ENCODE measurements at places on chromosomes 6 and 20.

GRCh38 chr20:10318291-10319024 lies 99.8 kb downstream of the SNAP25 start:
- DNase-seq: no peak

DNA sequence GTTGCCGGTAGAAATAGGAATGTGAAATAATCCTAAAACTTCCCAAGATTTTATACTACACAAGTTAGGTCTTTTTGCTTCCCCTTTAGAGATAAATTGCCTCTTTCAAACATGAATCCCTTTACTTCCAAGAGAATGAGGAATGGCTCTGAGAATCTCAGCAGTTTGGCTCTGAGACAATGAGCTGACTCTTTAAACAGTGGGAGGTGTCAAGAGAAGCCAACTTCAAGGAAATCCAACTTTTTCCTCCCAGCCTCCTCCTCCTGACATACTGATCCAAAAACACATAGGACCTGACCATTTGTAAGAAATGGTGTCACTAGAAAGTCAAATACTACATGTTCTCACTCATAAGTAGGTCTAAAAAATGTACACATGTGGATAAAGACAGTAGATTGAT lies 154.2 kb downstream of the ALDH8A1 start:
- DNase-seq: peak; percentile 71

DNA sequence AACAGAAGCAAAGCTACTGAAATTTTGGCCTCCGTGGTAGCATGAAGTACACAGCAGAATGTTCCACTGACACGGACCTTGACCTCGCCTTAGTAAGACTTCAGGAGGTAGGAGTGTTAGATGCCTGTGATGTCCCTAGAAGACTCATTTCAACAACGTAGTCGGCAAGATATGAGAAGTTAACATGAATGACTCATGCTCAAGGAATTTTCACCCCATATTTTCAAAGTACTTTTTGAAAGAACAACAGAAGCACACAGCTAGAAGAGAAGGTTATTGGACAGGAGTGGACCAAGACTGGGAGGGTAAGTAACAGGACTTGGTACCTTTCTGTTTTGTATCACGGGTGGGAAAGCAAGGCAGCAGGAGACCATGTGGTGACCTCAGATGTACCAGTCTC lies 78.0 kb downstream of the DZANK1 start:
- no peak for DNase-seq

- DNase-seq: no peak
These were observed 10.0 kb upstream of the DTNBP1 start for GRCh38 chr6:15672818-15673217.

DNA sequence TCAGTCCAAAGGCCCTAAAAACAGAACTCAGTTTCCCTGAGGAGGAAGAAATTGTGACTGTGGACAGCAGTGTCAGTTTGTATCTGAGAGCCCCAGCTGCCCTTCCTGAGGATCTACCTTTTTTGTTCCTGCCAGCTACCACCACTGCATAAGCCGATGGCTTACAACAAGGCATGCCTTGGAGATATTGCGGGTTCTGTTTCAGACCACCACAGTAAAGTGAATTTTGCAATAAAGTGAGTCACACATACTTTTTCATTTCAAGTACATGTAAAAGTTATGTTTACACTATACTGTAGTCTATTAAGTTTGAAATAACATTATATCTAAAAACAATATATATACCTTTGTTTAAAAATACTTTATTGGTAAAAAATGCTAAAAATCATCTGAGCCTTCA lies 9.6 kb upstream of the CST3 start:
- no peak for DNase-seq

DNA sequence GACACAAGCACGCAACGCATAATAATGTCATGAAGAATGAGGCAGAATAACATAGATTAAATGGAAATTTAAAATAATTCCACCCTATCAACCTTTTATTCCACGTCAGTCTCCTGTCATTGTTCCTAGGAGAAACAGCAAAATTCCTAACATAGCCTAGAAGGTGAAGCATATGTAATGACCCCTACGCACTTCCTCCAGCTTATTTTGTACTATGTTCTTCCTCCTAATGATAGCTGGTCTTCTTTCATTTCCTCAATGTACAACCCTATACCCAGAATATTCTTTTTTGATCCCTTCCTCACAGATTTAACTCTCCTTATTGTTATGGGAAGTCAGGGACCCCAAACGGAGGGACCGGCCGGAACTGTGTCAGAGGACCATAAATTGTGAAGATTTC lies 122.0 kb upstream of the CARMIL1 start:
- no peak for DNase-seq

DNA sequence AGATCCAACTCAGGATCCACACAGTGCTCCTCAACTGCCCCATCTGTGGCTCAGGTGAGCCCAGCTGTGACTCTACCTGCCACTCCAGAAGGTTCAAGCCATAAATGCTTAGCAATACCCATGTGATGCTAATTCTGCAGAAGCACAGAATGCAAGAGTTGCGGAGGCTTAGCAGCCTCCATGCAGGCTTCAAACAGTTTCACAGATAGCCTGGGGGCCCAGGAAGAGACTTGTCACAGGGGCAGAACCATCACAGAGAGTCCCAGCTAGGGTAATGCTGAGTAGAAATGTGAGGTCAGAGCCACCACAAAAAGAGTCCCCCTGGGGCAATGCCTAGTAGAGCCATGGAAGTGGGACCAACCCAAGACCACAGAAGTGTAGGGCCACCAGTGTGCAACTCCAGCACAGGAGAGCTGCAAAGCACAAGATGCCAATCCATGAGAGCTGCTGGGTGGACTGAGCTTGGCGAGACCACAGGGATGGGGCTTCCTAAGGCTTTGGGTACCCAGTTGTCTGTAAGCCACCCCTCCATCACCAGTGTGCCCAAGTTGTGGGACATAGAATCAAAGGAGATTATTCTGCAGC lies 283.9 kb downstream of the UBE3D start:
- DNase-seq: no peak

DNA sequence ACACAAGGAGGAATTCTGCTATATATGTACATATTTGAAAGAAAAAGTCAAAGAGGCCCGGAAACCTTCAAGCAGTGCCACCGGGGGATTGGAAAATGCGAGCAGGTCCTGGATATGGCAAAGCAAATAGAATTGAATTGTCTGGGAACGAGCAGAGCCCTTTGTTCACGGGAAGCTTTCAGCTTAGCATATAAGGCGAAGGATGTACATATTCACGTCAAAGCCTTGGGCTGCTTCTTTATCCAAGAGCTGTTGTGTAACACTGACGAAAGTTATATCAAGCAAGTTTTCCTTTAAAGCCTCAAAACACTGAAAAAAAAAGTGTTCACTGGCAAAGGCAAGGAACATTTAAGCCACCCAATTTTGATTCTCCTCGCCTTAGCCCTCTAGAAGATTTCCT lies 171.0 kb downstream of the GPX5 start:
- no peak for DNase-seq

DNA sequence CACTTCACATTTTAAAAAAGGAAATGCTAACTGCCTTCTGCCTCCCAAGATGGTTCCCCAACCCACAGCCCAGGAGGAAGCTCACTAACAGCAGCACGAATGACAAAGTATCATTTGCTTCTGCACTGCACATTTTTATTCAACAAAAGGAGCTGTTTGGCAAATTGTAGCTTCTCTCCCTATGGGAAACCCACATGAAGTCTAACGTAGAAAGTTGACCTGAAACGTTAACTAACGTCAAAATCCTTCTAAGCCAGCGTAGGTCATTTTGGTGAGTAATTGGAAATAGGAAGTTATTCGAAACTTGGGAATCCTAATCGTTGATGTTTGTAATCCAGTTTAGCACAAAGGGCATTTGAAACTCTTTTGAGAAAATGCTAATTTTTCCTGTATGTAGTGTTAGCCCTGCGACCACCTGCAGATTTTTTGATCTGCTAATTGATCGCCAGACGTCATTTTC lies 2.9 kb downstream of the SALL4 start:
- no peak for DNase-seq

DNA sequence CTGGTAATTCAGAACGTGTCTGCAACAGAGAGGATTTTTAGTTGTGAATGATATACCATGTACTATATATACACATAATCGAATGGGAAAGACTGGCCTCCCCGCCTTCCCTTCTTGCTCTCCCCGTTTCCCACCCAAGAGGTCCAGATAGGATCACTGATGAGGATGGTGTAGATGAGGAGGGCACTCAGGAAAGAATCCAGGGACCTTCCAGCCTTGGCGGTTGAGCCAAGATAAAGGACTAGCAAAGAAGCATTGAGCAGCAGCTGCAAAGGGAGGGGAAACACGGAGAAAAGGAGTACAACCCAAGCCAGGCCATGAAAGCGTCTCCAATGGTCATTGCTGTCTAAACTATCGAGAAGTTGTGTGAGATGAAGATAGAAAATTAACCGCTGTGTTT lies 84.0 kb upstream of the EXOC2 start:
- DNase-seq: no peak

DNA sequence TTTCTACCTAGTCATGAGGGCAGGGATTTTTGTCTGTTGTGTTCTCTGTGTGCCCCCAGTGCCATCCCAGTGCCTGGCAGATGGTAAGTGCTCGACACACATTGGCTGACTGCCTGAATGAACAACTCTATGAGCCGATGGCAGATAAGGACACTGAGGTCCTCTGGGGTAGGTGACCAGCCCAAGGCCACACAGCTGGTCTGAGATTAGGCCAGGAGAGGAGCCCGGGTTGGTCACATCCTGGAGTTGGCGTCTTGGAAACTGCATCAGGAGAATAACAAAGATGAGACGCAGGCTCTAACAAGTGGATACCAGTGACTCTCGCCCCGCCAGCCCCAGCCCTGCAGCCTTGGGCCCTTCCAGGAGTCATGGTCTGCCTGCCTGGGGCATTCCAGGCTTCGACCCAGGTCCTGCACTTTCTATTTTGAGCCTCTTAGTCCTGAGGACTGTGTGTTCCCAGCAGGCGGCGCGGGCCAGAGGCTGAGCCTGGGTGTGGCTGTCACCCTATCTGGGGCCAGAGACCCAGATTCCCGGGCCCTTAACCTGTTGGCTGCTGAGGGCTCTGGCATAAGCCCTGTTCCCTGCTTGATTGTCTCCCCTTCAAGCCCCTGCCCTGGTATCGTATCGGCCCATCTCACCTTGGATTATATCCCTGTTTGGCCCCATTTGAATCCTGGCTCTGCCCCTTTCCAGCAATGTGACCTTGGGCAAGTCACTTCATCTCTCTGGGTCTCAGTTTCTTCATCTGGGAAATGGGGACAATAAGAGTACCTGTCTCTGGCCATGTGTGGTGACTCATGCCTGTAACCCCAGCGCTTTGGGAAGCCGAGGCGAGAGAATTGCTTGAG lies 88.3 kb downstream of the CEBPB start:
- DNase-seq: no peak

DNA sequence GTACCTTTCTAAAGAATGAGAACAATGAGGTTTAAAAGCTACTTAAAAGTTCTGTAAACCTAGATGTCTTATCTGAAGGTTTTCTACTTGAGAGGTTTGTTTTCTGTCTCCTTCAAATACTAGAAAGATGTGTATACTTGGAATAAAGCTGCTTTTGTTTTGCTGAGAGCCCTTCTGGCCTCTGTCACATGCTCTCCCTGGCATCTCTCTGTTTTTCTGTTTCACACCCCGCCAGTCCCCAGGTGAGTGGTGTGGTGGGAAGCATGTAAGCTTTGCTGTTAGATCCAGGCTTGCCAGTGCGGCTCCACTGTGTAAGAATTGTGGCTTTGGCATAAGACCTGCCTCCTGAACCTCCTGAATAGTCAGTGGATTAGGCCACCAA lies 56.8 kb downstream of the SNX9 start:
- no peak for DNase-seq

DNA sequence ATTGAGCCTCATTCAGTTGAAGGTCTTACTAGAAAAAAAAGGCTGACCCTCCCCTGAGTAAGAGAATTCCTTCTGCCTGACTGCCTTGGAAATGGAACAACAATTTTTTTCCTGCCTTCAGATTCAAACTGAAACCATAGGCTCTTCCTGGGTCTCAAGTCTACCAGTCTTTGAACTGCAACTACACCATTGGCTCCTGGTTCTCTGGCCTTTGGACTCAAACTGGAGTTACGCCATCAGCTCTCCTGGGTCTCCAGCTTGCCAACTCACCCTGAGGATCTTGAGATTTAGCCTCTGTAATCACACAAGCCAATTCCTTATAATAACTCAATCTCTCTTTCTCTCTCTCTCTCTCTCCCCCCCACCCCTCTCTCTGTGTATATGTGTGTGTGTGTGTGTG lies 36.0 kb upstream of the SNX9 start:
- DNase-seq: no peak

DNA sequence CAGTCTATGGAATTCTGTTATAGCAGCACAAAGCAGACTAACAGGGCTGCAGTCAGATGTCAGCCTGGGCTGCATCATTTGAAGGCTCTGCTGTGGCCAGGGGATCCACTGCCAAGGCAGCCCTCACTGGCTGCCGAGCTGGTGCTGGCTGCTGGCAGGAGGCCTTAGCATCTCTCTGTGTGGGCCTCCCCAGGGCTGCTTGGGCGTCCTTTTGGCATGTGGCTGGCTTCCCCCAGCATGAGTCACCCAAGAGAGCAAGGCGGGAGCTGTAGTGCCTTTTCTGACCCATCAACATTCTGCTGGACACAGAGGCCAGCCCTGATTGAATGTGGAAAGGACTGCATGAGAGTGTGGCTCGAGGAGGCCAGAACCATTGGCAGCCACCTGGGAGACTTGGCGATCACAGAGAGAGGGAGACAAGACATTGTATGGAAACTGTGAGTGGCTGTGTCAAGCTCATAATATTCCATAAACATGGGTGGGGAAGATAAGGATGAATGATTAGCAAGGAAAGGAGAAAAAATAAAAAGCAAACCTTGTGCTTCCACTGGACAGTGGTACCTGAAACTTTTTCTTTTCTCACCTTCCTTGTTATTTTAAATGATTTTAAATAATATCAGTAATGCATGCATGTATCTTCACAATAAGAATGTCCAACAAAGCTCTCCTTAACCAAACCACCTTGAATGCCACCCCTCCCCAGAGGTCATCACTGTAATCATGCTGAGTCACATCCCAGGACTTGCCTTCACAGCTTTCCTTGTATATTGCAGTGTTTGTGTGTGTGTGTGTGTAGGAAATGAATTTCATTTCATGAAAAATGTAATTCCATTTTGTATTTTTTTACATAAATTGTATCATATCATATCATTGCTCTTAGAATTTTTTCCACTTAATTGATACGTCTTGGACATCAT lies 55.0 kb upstream of the VSX1 start:
- DNase-seq: no peak

- DNase-seq: no peak
These were observed 17.7 kb upstream of the ITCH start for GRCh38 chr20:34345402-34345736.

GRCh38 chr6:152775428-152775827 lies 24.8 kb downstream of the VIP start:
- no peak for DNase-seq

DNA sequence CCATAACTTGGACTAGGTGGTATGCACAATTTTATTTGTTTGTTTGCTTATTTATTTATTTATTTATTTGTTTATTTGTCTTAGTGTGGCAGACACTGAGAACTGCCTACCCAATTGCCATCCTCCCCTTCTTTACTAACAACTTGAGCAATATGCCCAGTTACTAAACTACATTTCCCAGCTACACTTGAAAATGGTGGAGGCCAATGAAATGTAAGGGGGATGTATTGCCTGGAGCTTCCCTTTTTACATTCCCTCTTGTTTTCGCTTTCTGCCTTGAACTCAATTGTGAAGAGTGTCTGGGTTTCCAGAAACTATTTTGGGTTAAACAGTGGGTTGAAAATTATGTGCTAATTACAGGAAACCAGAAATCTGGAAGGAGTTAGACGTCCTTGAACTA lies 152.7 kb upstream of the FKBP1C start:
- no peak for DNase-seq

Measured in spinal cord (tissue), 10 donors.